DND-41 (cell line): ENCODE measurements at places on chromosomes 3 and 15.

DNA sequence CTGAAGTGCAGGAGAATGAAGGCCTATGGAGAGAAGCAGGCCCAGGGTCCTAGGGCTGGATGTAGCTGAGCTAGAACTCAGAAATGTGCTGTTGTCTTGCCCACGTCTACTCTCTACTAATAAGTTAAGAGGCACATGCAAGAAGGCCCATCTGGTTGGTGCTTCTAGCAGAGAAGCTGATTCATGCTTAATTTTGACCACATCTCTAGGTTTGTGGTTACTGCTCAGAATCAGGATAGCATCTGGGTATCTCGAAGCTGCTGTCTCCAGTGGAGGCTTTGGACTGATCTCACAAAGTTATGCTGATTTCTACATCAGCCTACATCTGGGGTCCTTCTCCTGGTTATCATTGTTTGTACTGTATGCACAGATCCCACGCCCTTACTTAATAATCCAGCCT is 87.3 kb downstream of the CACNA1D start:
- peak; percentile 34 for DNase-seq

DNA sequence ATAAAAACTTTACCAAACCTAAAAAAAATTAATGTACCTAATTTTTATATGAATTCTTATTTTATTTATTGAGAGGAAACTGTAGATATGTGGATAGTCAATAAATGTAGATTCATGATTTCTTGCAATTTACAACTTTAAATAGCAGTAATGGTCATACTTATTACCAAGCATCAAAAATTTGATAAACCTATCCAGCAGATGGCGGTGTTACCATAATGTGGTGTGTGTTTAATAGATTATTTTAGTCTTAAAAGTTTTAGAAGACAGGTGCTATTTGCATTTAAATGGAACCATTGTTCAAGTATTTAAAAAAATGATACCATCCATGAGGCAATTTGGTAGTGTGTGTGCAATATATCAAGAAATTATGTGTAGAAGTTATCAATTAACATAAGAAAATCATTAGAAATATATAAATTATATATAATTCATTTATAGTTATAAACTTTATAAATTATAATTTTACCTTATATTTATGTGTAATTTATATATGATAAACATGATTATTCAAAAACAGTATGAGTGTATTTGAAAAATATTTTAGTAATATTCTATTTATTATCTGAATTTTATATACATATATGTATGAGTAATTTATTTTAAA is 176.0 kb upstream of the BCHE start:
- DNase-seq: peak; percentile 5

DNA sequence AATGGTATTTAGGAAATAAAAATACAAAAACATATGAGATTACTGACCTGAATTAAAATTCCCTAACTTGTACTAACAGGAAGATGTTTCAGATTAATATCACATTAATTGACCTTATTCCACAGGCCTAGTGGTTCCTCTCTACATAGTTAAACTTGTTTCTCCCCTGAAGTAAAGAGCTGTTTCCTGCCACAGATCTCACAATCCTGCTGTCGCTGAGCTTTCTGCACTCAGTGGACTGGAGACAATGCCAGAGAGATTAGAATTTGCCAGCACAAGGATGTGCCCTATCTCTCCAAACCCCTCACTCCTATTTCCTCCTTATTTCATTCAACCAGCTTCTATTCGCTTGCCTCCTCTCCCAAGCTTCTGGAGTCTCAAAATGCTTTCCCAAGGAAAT is 130.6 kb downstream of the CTNNB1 start:
- DNase-seq: no peak

DNA sequence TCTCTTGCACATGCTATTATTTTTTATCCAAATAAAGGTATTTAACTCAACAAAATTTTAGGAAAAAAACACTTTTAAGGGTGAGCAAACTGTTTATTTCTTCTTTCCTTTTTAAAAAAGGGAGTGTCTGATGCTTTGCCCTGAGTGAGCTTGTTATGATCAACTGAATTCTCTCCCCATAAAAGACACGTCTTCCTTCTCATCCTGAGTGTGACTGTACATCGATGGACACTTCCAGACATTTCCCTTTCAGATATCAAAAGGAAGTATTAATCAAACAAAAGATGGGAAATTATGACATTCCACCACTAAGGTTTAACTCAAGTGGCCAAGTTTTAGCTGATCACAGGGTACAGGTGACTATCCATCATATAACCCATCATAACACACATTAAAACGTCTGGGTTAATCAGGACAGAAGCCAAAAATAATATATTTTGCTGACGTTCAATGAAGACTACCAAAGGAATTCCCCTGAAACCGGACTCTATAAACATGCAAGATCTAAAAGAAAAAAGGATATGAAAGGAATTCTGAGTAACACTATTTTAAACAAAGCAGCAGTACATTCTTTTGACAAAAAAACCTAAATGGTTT is 354.8 kb downstream of the MECOM start:
- no peak for DNase-seq

- no peak for DNase-seq
Measured at GRCh38 chr3:49714728-49715550, 4.5 kb downstream of the AMIGO3 start.

DNA sequence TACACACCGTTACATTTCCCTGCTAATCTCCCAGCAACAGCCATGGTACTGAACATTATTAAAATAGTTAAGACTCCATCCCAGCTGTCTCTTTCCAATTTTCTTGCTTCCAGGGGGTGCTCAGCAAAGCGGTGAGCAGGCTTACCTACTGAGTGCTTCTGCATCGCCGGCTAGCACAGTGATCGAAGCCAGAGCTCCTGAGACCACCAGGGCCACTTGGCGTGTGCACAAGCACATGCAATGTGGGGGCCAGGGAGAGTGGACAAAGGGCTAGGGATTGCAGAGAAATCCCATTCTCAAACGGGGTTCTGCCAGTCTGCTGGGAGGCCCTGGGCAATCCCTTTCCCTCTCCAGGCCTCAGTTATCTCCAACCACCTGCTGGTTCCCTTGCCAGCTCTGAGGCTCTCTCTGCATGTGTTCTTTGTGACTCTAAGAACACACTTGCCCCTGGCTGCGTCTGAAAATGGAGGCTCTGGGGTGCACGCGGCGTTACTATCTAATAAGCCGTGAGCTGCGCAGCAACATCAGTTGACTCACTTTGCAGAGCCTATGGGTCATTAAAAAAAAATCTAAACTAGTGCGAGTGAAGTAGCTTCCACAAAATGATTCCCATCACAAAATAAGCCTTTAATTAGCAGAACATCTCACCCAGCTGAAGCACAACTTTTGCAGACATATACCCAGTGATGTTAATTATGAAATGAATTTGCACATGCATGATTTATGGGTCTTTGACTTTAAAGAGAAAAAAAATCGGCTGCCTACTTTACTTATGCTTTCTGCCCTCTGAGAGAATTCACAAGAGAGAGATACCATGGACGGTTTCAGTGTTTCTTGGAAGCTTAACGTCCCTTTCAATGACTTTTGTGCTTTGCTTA is 271.5 kb downstream of the TLE3 start:
- DNase-seq: no peak

- DNase-seq: no peak
Measured at GRCh38 chr3:114307832-114308231, 14.0 kb downstream of the TIGIT start.

- no peak for DNase-seq
Measured at GRCh38 chr15:48703544-48703943, 58.0 kb upstream of the FBN1 start.

- no peak for DNase-seq
Measured at GRCh38 chr15:76953913-76954312, 22.4 kb downstream of the RCN2 start.

GRCh38 chr3:124730941-124731297 is 667 bp downstream of the UMPS start:
- no peak for DNase-seq

DNA sequence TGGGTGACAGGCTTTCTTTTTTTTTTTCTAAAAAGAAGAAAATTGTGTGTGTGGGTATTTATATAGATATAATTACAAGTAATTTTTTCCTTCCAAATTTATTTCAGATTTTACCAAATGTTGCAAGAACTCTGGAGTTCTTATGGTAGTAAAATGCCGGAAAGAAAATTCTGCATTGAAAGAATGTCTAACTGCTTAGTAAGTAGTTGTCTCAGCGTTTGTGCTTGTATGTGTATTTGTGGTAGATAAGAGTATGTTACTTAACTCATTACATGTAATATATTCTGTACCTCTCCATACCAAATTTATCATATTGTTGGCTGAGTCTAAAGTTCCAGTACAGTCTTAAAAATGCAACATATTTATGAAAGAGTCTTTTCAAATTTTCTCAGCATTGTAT is 32.3 kb upstream of the ZCWPW2 start:
- DNase-seq: no peak

- no peak for DNase-seq
Measured at GRCh38 chr3:82938821-82939328, 1177.4 kb upstream of the GBE1 start.

DNA sequence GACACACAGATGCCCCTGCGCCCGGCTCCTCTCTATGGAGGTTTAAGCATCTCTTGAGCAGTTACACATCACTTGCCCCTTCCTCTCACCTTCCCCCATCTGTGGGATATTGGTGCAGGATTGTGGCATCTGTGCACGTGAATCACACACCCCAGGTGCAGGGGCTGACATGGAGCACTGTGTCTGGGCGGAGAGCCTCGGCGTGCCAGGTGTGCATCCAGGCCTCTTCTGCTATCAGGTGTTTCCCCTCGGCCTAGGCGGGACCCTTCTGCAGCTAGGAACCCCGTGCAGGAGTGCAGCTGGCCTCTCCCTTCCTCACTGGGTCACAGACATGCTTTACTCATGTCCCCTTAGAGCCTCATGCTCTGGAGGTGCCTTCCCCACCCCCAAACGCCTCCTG is 33.4 kb upstream of the MUC13 start:
- no peak for DNase-seq

GRCh38 chr3:82739390-82739789 is 977.9 kb upstream of the GBE1 start:
- DNase-seq: no peak

- no peak for DNase-seq
Measured at GRCh38 chr15:84082739-84083138, 152.8 kb upstream of the GOLGA6L4 start.

- no peak for DNase-seq
Measured at GRCh38 chr3:171883893-171884279, 40.7 kb downstream of the TMEM212 start.

- no peak for DNase-seq
Measured at GRCh38 chr3:101780661-101781060, 1.6 kb downstream of the NXPE3 start.

- no peak for DNase-seq
Measured at GRCh38 chr3:187902041-187902471, 156.8 kb upstream of the BCL6 start.

- DNase-seq: peak; percentile 46
Measured at GRCh38 chr3:11288786-11289637, 16.8 kb downstream of the ATG7 start.

DNA sequence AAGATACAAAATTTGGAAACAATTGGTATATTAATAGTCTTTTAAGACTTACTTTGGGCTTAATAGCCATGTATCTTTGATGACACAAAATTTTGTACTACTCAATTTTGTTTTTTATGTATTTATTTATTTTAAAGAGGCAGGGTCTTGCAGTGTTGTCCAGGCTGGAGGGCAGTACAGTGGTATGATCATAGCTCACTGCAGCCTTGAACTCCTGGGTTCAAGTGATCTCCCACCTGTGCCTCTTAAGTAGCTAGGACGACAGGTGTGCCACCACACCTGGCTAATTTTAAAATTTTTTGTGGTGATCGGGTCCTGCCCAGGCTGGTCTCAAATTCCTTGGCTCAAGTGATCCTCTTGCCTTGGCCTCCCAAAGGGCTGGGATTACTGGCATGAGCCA is 6.5 kb downstream of the SPRED1 start:
- no peak for DNase-seq

- no peak for DNase-seq
Measured at GRCh38 chr3:47418167-47419082, 37.6 kb downstream of the PTPN23 start.

DNA sequence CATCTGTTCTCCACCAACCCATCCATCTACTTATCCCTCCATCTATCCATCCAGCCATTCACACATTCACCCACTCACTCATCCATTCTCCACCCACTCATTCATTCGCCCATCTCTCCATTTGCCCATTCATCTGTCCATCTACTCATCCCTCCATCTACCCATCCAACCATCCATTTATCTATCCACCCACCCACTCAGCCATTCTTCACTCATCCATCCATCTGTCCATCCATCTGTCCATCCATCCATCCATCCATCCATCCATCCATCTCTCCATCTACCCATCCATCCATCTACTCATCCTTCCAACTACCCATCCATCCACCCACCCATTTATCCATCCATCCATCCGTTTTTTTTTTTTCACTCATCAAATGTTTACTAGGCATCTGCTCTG is 13.9 kb downstream of the FAM3D start:
- DNase-seq: no peak

DNA sequence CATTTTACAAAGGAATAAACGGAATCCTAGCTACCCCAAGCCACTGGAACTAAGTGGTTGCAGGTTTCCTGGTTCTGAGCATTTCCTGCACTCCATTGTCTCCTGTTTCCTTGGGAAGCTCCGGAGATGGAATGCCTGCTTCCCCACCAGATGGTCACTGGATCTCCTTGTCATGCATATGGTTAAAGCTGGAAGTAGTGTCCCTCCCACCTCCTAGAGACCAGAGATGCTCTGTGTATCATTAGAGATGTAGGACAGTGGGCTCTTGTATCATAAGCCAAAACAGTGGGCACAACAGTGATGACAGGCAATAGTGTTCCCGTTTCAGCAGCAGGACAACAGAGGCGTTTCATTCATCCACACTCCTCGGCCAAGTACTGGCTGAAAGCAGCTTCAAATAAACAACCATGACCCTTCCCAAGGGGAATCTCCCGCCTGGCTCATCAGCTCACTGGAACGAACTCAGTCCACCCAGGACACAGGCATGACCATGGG is 136.2 kb upstream of the EIF1B start:
- DNase-seq: no peak

- DNase-seq: peak; percentile 4
Measured at GRCh38 chr15:48250640-48251076, 44.6 kb downstream of the SLC12A1 start.

- no peak for DNase-seq
Measured at GRCh38 chr3:192331749-192332385, 395.5 kb downstream of the FGF12 start.

GRCh38 chr3:56980798-56981390 is 79.6 kb upstream of the SPATA12 start:
- DNase-seq: peak; percentile 26

- no peak for DNase-seq
Measured at GRCh38 chr15:92159906-92160841, 233.5 kb upstream of the ST8SIA2 start.

DNA sequence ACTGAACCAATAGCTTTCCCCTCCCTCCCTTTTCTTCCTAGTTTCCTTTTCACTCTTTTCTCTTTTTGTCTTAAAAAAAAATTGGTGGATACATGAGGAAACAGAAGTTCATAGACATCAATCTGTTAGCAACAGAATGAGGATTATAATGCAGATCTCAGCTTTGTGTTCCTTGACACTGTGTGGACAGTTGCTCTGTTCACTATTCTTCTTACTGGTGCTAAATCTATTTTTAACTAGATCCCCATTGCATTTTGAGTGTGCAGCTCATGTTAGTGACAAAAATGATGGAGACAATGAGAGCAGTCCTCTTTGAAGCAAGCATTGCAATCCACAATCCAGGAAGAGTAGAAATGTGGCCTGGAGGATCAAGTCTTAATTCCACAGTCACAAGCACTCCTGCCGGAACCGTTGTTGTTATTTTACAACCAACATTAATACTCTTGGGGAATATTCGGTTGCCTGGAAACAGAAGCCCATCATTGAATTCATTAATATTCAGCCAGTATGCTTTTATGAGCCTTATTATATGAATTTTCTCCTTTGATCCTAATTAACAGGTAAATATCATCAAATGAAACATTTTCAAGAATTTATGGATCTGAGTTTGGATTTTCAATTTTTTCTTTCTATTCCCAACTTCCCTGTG is 1016.8 kb downstream of the NTRK3 start:
- DNase-seq: no peak
